ENCODE measurements at places on chromosomes 2 and 18. TPM values are rescaled to one million over a fixed set of nuclear protein-coding genes. Genes with fewer than 3 reads are reported as not detected.

DNA sequence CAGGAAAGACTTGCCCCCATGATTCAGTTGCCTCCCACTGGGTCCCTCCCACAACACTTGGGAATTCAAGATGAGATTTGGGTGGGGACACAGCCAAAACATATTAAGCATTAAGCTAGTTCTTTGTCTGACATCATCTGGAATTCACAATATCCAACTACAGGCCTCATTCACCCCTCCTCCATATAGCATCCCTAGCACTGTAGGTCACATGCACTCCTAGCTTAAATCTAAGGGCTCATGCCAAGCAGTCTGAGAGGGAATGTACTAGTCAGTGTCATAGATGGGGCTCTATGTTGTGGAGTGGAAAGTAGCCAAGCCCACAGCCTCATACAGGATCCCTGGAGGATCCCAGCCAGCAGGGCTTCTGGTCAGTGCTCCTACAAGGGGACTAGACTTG, 92.1 kb downstream of the IRS1 start:
- DNase-seq, result no peak

GRCh38 chr18:64436111-64436510, 287.2 kb upstream of the LINC00305 start:
- no peak for DNase-seq

DNA sequence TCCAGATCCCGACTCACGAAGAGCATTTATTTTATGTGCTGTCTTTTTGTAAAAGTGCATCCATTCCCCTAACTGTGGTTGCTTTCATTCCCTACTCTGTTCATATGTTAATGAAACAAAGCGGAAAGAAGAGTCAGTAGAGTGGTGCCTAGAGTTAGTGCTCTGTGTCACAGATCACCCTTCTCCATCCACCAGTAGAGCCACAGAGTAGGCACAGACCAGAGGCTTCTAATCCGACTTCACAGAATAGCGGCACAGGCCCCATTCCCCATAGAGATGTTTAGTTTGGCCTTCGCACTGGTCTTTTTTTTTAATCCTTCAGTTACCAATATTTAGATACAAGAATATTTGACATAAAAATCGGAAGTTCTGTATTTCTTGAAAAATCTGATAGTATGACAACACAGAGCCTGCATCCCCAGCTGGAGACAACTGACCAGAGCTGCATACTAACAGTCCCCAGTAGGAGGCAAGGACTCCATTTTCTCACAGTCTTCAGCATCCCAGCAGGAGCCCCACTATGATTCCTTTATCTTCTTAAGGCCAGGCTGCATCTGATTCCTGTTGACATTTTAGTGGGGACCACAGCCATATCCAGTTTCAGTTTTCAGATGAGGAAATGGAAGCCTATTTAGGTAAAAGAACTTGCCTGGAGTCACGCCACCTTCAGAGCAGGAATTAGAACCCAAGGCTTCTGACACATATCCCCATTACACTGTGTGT, 7.0 kb downstream of the G6PC2 start:
- DNase-seq, result no peak

DNA sequence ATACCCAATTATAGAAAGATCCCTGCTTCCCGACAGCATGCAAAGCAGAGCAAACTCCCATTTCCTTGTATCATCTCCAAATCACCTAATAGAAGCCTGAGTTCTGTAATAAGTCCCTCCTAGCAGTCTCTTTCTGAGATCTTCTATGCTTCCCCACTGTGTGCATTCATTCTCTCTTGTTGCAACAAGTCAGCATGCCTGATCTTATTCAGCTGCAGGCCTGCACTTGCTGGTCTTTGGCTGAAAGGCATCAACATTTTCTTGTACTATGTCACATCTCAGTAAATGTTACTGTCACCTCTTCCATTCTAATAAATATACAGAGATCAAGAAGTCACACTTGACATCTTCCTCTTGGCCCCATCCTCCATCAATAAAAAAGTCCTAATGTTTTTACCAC, 449.9 kb upstream of the MEX3C start:
- no peak for DNase-seq

DNA sequence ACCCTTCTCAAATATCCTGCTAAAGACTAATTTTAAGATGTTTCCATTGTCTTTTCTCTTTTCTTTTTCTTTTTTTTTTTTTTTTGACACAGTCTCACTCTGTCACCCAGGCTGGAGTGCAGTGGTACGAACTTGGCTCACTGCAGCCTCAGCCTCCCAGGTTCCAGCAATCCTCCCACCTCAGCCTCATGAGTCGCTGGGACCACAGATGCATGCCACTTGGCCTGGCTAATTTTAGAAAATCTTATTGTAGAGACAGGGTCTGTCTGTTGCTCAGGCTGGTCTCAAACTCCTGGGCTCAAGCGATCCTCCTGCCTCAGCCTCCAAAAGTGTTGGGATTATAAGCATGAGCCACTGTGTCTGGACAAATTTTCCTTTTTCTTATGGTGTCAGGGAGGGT, 167.5 kb downstream of the MCFD2 start:
- no peak for DNase-seq

CASP8 gene
- total RNA-seq, result 52.0 TPM

DNA sequence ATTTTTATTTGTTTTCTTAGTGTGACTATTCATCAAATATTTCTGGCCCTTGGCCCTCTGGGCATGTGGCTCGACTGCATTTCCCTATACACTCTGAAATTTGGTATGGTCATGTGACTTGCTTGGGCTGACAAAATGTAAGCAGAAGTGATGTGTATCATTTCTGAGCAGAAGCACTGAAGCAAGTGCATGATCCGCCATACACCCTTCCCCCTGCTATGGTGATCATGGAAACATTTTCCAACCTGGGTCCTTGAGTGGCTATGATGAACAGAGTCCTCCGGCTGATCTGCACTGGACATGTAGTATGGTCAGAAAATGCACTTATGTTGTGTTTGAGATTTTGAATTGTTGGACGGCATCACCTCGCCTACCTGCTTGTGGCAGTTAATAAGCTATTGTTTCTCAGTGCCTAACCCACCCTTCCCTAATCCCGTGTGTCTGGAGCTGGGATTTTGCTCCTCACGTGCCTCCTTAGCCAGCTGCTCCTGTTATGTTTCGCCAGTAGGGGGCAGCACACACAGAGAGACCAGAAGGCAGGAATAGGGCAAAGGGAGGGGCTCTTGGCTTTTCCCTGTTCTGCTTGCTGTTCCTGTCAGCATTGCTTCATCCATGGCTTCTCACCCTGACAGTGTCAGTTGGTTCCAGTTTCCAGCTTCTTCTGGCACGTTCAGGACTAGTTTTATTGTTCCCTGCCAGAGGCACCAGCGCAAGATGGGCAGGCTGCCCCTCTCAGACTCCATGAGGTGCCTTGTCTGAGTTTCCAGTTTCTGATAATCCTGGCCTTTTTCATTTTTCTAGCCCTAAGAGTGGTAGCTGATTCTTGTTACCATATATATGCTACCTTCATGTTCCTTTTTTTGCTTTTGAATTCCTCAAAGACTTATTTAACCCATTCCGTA, 207.4 kb downstream of the ARL6IP6 start:
- DNase-seq, result peak; percentile 70

PXDN gene
- total RNA-seq, result 131 TPM

DNA sequence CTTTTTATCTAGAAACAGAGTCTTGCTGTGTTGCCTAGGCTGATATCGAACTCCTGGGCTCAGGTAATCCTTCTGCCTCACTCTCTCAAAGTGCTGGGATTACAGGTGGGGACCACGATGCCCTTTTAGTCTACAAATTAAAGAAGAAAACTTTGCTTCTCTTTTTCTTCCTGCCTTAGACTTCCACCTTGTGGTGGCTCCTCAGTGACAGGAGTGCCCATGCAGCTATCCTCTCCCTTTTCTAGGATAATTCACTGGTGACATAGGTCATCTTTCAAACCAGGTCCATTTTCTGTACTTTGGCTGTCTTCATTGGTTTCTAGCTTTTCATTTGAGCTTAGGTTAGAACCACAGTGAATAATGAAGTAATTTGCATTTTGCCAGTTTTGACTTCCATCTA, 13.6 kb downstream of the DCAF17 start:
- DNase-seq, result no peak

GRCh38 chr2:53217250-53217649, 550.4 kb upstream of the CHAC2 start:
- DNase-seq, result no peak

ARHGEF4 gene
- total RNA-seq, result 5.9 TPM

DNA sequence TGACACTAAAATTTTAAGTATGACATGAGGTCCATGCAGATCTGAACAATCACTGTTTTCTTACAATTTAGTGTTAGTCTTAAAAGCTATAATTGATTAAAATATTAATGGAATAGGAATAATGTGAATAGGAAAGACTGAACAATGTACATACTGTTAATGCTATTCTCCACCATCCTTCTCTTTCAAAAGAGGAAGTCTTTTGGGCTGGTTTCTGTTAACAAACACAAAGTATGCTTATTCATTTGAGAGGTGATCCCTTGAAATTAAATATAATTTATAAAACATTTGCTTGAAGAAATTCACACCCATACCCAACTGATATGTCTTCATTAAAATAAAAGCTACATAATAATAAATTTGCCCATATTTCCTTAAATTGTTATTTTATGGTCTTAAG, 2.3 kb downstream of the STPG4 start:
- DNase-seq, result no peak

- DNase-seq, result no peak
These were observed 152.1 kb upstream of the SIX3 start for GRCh38 chr2:44789446-44789845.

DIPK1C gene
- not detected for total RNA-seq

- DNase-seq, result no peak
These were observed 66.0 kb upstream of the ACSL3 start for GRCh38 chr2:222794585-222795449.

- no peak for DNase-seq
These were observed 7.2 kb downstream of the PECR start for GRCh38 chr2:216074380-216074779.

ALLC gene
- total RNA-seq, result not detected

DNA sequence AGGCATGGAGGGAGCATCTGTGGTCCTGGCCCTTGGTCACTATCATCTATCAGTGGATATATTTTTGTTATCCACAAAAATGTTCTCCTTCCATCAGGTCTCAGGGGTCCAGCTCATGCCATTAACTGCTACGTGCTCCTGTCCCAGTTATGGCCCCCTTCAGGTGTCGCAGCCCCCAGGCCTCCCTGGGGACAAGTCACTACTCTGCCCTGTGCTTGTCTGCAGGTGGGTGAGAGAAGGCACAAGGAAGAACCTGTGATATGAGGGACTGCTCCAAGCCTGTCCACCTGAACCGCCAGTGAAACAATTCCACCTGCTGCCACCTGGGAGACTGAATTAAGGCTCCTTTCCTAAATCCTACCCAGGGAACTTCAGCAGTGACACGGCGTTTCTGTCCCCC, 229.6 kb upstream of the ID2 start:
- DNase-seq, result no peak

DNA sequence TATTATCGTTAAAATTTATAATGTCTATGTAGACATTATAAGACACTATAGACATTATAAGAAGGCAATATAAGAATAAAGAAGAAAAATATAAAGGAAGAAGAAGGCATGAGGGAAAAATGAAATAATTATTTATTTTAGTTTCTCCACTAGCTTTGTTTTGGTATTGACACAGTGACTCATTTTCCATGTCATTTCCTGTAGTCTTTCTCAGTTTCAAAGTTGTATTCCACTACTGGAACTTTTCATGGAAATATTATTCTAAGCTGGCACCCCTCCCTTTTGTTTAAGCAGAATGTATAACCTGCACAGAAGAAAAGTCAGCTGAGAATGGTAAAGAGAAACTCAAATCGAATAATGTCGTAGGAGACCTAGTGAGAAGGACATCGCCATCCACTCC, 234.2 kb upstream of the NETO1 start:
- DNase-seq, result no peak

TBR1 gene
- not detected for total RNA-seq

DNA sequence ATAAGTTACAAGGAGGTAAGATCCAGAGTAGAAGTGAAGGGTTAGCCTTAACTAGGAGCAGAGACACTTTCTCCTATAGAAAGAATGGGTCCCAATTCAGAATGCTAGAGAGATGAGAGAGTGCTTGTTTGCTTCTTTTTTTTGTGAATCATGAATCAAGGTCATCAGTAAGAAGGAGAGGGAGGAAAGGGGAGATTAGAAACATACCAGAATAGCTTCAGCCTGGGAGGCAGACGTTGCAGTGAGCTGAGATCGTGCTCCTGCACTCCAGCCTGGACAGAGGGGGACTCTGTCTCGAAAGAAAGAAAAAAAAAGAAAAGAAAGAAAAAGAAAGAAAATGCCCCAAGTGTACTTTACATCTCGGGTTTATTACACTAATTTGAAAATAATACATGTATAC, 55.8 kb upstream of the SLC35F5 start:
- no peak for DNase-seq

DNA sequence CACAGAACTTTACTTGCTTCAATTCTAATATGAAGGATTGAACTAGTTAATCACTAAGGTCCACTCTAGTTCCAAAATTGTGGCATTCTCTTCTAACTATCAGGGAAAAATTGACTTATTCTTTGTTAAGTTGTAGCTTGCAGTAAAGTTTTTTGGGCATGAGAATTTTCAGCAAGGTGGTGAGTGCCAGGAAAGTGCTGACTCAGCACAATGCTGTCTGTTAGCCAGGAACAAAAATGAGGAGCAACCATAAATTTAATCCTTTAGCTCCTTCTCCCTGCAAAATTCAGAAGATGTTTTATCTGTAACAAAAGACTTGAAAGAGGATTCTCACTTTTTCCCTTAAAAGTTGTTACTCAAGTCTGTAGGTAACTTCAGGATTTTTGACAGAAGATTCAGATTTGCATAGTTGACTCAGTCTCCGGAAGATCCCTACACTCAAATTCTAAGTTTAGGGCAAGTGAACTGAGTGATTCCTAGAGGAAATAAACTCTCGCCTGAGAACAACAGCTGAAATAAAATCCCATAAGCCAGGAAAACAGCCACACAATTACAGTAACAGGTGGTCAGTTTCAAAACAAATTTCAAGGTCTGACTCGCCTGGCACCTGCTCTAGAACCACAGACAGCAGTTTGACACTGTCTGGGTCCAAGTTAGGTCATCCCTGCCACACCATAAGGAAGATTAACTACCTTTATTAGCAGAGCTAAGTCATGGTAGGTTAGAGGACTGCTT, 20.2 kb upstream of the DARS1 start:
- DNase-seq, result peak; percentile 17

- no peak for DNase-seq
These were observed 56.4 kb downstream of the NRXN1 start for GRCh38 chr2:50975546-50975945.

- peak; percentile 51 for DNase-seq
These were observed 3.5 kb upstream of the IGFBP5 start for GRCh38 chr2:216698895-216699294.

GRCh38 chr18:47821314-47821713, 109.1 kb downstream of the SMAD2 start:
- DNase-seq, result no peak

BOLA3 gene
- 147 TPM for total RNA-seq

GRCh38 chr2:149994057-149994728, 406.6 kb upstream of the MMADHC start:
- DNase-seq, result peak; percentile 86

- peak; percentile 93 for DNase-seq
These were observed 267.6 kb upstream of the RAB12 start for GRCh38 chr18:8341481-8342230.
